Cerebellar nuclear complex (tissue), 1 donor: ENCODE measurements at places on chromosomes 1 and 21.

GRCh38 chr1:188427642-188428041 is 1598.9 kb downstream of the PLA2G4A start:
- no peak for DNase-seq

DNA sequence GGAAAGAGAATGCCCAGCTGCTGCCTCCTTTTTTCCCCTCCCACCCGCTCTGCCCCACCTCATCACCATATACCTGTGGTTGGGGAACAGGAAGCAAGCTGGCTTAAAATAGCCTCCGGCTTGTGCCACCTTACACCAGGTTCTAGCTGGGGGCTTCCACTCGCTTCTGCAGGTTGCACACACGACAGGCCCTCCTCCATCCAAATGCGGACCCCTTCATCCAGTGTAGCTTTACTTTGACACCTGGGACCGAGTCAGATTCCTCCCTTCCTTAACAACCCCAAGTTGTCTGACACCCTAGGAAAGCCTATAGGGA is 14.6 kb downstream of the BLACAT1 start:
- DNase-seq = no peak

DNA sequence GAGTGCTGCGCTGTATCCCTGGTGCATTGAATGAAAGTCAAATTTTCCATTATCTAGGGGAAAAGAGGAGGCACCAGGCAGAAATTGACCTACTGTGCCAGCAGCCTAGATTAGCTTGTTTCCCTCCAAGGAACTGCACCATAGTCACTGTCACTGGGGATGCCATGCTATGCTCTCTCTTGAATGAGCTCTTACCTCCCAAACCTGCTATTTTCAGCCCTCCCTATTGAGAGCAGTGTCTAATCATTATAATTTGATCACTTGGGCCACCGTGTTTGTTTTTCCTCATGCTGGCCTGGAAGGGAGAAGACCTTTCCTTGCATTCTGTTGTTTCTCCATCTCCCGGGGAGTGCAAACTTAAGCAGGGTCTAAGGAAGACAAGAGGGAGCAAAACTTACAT is 492.9 kb downstream of the SIPA1L2 start:
- DNase-seq = no peak

GRCh38 chr1:179251675-179252074 is 22.2 kb upstream of the ABL2 start:
- DNase-seq = no peak

- no peak for DNase-seq
These were observed 59.0 kb upstream of the TEKT2 start for GRCh38 chr1:36024847-36025246.
